Activated CD4-positive, CD25-positive, alpha-beta regulatory T cell treated with anti-CD3 and anti-CD28 coated beads, Interleukin-2, amount 50 U/mL, for 72 hours (primary cell): ENCODE measurements at places on chromosomes 1 and 21.

DNA sequence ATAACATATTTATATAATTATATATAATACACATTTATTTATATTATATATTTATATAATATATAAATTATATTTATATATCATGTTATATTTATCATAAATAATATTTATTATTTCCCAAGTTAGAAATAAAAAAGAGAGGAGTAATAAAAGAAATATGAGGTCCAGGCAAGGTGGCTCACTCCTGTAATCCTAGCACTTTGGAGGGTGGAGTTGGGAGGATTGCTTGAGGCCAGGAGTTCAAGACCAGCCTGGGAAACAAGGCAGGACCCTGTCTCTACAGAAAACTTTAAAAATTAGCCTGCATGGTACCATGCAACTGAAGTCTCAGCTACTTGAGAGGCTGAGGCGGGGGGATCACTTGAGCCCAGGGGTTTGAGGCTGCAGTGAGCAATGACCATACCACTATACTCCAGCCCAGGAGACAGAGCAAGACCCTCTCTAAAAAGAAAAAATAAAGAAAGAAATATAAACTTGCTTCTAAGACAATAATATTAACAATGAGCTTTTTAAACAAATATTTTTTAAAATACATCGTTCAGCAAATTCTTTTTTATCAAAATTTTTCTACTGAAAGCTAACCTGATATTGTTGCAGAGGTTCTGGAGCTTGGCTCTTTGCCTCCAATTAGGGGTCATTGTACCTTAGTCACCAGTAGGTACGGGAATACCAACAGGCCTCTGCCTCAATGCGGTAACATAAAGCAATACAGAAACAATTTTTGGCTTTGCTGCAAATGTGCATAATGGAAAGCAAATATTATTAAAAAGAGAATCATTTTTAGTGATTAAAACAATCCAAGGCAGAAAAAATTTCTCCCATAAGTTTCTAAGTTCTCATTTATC is 290.0 kb downstream of the SETD4 start:
- DNase-seq, result no peak

GRCh38 chr1:235588156-235588555 is 61.4 kb downstream of the GNG4 start:
- no peak for DNase-seq

GRCh38 chr21:28971171-28971570 is 21.5 kb downstream of the LTN1 start:
- DNase-seq, result no peak

DNA sequence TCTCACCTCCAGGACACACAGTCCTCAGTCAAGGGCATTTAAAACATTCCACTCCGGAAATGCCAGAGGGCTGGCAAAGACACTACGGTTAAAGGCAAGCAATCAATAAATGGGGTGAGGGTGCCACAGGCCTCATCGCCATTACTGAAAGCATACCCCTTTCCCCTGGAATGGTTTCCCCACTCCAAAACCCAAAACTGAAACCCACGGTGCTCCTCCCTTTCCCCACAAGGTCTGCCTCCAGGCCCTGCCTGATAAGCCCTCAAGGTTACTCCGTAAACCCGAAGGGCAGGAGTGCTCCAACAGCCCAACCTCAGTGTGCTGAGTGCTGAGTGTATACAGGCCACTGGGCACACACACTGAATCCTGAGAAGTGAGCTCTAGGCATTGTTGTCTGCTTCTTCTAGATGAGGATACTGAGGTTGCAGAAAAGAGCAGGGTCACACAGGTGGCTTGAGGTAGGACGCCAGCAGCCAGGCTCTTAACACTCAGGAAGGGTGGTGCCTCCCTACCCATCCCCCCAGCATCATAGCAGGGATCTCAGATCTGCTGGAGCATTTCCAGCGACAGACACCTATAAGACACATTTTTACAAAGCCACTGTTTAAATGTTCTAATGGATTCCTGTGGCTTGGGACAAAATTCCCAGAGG is 29.0 kb downstream of the SSBP3 start:
- no peak for DNase-seq

DNA sequence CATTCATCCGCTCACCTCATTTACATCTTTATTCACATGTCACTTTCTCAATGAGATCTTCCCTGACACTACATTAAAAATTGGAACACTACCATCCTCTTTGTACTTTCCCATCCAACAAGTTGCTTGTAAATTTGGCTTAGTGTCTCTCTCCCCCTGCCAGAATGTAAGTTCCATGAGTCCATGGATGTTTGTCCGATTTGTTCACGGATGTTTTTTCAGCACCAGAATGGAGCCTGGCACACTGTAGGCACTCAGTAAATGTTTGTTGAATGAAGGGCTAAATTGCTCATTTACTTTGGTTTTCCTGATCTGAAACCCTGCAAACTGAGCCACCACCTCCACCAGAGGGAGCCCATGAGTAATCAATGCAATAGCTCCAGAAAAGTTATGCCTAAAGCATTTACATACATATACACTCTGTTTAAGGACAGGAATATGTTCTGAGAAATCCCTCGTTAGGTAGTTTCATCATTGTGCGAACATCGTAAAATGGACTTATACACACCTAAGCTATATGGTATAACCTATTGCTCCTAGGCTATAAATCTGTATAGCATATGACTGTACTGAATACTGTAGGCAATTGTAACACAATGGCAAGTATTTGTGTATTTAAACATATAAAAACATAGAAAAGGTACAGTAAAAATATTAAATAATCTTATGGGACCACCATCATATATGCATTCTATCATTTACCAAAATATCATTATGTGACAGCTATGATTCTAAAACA is 2.8 kb upstream of the EYA3 start:
- DNase-seq, result peak; percentile 73

- no peak for DNase-seq
These were observed 160.5 kb downstream of the FOXD2 start for GRCh38 chr1:47598357-47598756.

- no peak for DNase-seq
These were observed 46.9 kb upstream of the ADAMTS1 start for GRCh38 chr21:26892151-26892550.

DNA sequence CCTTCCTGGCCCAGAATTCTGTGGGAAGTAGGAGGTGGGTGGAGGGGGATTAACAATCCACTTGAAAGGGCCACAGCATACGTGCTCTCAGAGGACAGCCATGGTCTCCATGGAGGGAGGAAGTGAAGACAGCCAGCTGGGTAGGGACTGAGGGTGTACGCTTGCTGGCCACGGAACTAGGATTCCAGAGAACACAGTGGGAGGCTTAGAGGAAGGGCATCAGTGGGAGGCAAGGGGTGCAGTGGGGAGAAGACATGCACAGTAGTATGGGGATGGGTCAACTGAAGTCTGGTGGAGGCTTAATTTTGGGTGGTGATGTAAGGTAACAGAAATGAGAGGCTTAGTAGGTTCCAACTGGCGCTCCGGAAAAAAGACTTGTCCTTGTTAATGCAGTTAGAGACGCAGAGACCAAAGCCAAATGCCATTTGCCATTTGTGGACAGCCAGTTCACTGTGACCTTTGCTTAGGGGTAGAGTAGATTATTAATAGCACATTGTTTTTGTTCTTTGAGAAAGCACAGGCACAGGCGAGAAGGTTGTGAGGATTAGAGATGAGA is 103.0 kb downstream of the ZSCAN20 start:
- DNase-seq, result no peak

DNA sequence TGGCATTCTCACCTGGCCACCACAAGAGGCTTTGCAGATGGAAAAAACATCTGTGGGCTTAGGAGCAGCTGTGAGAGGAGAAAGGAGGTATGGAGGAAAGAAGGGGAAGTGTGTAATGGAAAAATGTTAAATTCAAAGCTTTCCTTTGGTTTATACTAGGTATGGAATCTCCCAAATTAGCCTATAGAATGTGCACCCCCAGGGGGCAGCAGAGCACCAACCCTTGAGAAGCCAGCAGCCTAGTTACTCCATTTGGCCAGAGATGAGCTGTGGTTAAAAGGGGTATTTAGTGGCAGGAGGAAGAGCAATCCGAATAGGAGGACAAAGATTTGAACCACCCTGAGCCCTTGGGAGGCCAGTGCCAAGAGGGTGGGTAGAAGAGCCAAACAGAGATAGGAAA is 97.5 kb upstream of the CTTNBP2NL start:
- DNase-seq, result no peak

GRCh38 chr21:29454179-29454578 is 155.5 kb downstream of the BACH1 start:
- no peak for DNase-seq

DNA sequence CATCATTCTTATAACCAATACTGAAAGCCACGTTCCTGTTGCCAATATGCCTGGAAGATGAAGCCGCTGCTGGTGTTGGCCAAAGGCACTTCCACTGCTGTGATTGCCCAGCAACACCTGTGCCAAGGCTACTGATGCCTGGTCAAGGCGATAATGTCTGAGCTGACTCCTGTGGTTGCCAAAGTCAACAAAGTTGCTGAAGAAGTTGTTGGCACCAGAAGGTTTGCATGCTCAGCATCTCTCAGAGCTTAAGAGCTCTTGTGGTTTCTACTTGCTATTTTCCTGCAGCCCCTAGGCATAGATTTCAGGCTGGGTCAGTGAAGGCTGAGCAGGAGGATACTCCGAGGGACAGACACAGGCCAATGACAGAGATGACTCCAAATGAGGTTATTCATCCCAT is 63.4 kb upstream of the RAB3GAP2 start:
- DNase-seq, result no peak

DNA sequence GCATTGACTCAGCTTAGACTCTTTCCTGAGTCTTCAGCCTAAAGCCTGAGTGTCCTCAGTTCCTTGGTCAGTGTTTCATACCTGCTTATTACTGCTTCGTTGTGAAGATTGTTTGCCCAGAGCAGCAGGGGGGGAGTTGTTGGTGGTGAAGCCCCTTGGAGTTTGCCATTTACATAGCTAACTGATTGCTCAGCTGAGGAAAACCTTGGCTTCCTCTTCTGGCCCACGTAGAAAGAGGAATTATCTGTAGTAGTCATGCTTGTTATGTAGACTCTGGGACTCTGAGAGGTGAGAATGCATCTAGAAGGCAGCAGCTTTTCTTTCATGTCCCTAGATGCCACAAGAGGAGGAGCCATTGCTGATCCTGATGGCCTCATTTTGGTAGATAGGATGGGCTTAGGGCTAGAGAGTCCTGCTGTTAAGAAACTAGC is 125.9 kb downstream of the MAST2 start:
- no peak for DNase-seq

DNA sequence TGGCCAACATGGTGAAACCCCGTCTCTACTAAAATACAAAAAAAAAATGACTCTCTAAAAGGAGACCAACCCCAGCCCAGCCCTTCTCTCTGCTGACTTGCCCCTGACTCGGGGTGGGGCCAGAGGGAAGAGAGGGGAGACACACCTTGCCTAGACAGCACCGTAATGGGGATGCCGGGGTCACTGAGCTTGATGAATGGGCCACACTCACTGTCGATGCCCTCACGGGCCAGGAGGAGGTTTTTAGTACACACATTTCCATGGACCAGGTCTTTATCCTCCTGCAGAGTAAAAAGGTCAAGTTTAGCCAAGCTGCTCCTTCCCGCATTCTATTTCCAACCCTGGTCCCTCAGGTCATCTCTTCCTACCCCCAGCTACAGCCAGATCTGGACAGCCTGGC is 99.7 kb downstream of the RAVER2 start:
- DNase-seq, result no peak

- DNase-seq, result no peak
These were observed 27.7 kb downstream of the NEK2 start for GRCh38 chr1:211647711-211648121.

DNA sequence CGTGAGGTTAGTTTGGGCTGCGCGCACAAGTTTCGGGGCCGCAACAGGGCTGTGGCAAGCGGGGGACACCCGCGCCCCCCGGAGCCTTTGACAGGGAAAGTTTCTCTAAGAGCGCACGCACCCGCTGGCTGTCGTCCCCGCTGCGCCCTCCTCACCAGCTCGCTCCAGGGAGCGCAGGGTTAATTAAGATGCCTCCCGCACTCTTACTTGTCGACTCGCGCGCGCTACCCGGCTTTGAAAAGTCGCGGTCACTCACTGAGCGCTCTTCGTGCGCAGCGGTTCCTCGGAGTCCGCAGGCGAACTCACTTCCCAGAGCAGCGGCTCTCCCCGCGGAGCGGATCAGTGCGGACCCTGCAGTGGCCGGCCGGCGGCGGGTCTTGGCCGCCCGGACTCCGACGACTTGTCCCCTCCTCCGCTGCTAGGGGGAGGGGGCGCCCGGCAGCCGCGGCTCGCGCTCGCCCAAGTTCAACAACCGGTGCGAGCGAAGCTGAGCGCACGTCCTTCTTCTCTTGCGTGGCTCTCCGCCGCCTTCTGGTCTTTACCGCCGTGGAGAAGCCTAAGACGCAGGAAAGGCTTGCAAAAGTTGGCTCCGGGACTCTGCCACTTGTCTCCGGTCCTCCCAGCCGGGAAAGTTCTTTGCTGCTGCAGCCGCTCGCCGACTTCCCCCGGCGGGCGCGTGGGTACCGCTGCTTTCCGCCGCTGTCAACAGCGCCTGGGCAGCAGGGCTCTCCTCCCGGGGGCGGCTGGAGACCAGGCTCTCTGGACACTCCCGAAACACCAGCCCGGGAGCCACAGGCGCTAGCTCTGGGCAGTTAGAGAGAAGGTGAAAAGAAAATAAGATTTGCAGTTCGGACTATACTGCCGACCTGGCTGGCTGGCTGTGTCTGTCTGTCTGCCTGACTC is 506 bp downstream of the JUN start:
- DNase-seq, result peak; percentile 59

GRCh38 chr1:165527251-165528007 is 16.4 kb upstream of the LRRC52 start:
- DNase-seq, result no peak

GRCh38 chr1:212205006-212205405 is 80.2 kb upstream of the PPP2R5A start:
- DNase-seq, result no peak

GRCh38 chr1:222224636-222225315 is 323.1 kb downstream of the HHIPL2 start:
- DNase-seq, result no peak

GRCh38 chr1:226149806-226150205 is 36.7 kb downstream of the ACBD3 start:
- no peak for DNase-seq

DNA sequence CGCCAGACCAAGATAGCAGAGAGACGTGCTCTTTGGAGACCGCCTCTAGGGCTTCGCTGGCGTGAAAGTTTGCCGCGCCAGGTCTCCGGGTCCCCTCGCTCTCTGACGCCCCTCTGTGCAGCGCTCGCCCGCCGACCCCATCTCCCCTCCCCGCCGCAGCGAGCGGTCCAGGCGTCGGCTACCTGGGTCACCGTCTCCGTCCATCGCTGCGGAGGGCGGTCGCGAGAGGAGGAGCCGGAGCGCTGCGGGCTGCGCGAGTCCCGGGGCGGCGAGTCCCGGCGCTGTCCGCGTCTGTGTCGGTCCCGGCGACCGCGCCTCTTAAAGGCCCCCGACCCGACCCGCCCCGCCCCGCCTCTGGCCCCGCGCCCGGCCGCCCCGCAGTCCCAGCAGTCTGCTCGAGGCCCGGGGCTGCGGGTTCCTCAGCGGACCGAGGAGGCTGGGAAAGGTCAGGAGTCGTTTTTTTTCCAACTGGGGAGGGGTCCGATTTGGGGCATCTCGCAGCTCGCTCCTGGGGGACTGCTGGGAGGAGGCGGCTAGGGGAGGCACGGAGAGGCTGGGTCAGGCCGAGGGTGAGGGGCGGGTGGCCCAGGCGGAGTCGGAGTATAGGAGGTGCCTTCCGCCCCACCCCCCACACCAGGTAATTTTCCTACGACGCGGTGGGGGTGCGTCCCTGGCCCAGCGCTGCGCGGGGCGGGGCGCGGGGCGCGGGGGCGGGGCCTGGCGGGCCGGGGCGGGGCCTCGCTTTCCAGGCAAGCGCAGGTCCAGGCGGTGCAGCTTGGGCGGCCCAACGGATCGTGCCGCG is at the start of the genes FBXO2 and FBXO44:
Gene FBXO2, minus strand, starts transcription at position 293 of the 802 bp plus-strand sequence. Its CDS starts 89 bp downstream, at position 204.
Gene FBXO44, plus strand, starts transcription at position 741 of the 802 bp plus-strand sequence. CDS start 959 bp downstream, outside the sequence.
- DNase-seq, result peak; percentile 67

- no peak for DNase-seq
These were observed 161.5 kb downstream of the ADSS2 start for GRCh38 chr1:244289991-244290785.
